Islet precursor cell (in vitro differentiated cells): ENCODE measurements at places on chromosomes 13 and 19.

GRCh38 chr13:50599927-50600326 lies 243.6 kb downstream of the DLEU7 start:
- DNase-seq = no peak

- DNase-seq = no peak
These were observed 29.3 kb downstream of the ZNF564 start for GRCh38 chr19:12521996-12522395.

- no peak for DNase-seq
These were observed 313.7 kb downstream of the HS6ST3 start for GRCh38 chr13:96403651-96404050.

DNA sequence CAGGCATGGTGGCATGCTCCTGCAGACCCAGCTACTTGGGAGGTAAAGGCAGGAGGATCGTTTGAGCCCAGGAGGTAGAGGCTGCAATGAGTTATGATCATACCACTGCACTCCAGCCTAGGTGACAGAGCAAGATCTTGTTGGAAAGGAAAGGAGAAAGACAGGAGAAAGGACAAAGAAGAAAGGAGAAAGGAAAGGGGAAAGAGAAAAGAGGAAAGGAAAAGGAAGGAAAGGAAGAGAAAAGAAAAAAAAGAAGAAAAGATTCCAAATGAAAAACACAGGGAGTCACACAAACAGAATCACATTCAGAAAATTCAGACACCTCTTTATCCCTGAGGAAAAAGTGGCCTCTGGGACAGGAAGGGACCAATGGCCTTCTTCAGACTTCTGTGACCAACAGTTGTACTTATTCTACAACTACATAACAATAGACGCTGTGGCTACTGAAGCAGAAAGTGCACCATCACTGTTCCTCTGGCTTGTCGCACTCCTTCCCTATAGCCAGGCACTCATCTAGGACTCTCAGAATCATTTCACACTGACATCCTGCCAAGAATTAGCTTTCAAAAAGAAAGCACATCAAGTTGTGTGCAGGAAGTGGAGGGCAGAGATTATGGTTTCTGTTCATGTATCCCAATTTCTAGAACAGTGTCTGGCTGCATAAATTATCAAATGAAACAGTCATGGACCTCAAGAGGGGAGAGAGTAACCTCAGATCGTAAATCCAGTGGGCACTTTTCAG lies 5.9 kb downstream of the MTMR6 start:
- no peak for DNase-seq

DNA sequence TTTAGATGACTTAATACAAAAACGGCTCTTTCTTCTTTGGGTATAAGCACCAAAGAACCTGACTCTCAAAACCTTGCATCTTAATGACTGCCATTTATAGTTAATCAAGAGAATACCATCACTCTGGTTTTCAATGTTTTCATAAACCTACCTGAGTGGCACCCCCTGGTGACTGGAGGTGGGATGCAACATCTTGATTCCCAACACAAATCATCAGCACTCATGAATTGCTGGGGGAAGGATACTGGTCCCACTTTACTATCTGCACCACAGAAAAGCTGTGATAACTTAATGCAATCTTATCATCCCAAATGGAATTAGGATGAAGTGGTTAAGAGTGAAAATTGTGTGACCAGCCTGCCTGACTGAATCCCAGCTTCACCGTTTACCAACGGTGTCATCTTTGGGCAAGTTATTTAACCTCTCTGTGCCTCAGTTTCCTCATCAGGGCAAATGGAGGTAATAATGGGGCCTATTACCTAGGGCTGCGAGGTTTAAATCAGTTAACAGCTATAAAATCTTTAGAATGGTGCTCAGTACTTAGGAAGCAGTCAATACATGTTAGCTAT lies 366.4 kb downstream of the KLF12 start:
- DNase-seq = no peak

DNA sequence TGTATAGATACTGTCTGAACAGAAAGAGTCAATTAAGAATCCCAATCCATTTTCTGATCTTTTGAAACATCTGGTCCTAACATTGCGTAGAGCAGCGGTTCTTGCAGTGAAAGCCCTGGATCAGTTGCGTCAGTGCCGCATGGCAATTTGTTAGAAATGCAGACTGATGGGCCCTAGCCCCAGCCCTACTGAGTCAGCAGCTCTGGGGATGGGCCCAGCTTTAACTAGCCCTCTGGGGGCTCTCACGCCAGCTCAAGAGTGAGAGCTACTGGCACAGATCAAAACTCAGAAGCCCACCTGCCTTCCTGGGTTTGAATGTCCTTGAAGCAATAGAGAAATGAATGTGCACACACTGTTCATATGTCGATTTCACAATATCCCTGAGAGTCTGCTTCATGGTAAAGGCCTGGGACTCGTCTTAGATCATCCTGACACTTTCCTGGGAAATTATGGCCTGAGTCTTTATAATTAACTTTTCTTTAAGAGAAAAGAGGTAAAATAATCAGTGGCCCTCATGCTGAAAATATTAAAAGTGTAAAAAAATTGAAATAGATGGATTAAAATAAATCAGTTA lies 206.8 kb upstream of the TMTC4 start:
- no peak for DNase-seq

DNA sequence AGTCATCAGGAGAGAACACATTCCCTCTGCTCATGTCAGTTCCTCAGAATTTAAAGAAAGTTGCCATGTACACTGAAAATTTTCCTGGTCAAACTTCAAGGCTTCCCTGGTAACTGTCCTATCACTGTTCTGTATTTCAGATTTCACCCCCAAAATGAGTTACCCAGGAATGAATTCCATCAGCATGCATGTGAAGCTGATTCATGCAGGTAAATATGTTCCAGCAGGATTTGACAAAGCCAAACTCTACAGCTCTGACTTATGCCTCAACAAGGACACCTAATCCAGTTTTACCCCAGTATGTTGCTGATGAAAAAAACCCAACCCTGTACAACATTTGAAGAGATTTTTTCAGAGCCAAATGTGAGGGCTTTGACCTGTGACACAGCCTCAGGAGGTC lies 21.5 kb downstream of the LIG4 start:
- no peak for DNase-seq

GRCh38 chr19:38617764-38618589 lies at the start of gene MAP4K1:
TSS of gene MAP4K1 (minus strand) at chr19:38617953. CDS start at chr19:38617895, 58 bp downstream.
- no peak for DNase-seq

GRCh38 chr13:94387047-94387446 lies 92.4 kb downstream of the DCT start:
- no peak for DNase-seq

- no peak for DNase-seq
These were observed 1365.7 kb upstream of the SLC10A2 start for GRCh38 chr13:104431895-104432294.

GRCh38 chr19:3343619-3344502 lies 22.5 kb upstream of the NFIC start:
- no peak for DNase-seq

GRCh38 chr19:49520705-49521319 lies 7.0 kb upstream of the RCN3 start:
- no peak for DNase-seq
